ENCODE measurements at places on chromosomes 7 and 10. TPM values are rescaled to one million over a fixed set of nuclear protein-coding genes. Genes with fewer than 3 reads are reported as not detected.
A peak's percentile ranks its signal among the peaks of the same experiment; 100 is the strongest.

AGAP5 gene
- 7.8 TPM for total RNA-seq

H2BK1 gene
- 1.1 TPM for total RNA-seq

- no peak for DNase-seq
These were observed 29.6 kb upstream of the DKK1 start for GRCh38 chr10:52284416-52285013.

GRCh38 chr7:156612930-156613329 is 27.6 kb upstream of the RNF32 start:
- DNase-seq = no peak

- no peak for DNase-seq
These were observed 9.1 kb upstream of the ANAPC16 start for GRCh38 chr10:72206511-72207229.

GRCh38 chr7:35248576-35249536 is 5.0 kb downstream of the TBX20 start:
- no peak for DNase-seq

- peak; percentile 68 for DNase-seq
These were observed 14.3 kb upstream of the TRIM8 start for GRCh38 chr10:102629661-102630614.

GRCh38 chr7:158825628-158826289 is 3.5 kb downstream of the ESYT2 start:
- DNase-seq = no peak

DNA sequence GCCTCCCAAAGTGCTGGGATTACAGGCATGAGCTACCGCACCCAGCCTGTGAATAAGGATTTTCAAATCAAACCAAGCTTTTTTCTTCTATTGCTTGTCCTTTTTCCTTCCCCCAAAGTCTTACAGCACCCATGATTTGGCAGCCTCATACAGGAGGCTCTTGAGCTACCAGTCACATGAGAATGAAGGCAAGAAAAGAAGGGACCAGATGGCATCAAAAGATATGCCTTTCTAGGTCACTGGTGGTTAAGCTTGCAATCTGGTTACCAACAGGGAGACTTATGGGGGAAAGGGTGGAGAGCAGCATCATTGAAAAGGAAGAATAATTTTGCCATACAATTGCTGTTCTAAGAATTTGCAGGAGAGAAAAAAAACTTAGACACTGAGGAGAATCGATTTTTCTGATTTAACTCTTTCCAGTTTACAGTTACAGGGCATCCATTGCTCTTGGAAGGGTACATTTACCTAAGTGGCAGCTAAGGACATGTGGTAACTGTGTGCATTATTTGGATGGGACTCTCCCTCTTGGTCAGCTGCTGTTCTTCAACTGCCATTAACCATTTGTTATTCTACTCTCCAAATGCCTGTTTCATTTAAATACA is 29.5 kb downstream of the SMNDC1 start:
- DNase-seq = no peak
